Diencephalon (tissue), 1 donor: ENCODE measurements at places on chromosomes 6 and 20. TPM values are rescaled to one million over a fixed set of nuclear protein-coding genes. Genes with fewer than 3 reads are reported as not detected.

RRAGD gene
- total RNA-seq = 61.1 TPM

BTN1A1 gene
- not detected for total RNA-seq

RAB32 gene
- total RNA-seq = 7.4 TPM

AKAP12 gene
- 120 TPM for total RNA-seq

RWDD2A gene
- total RNA-seq = 10.8 TPM

PRPH2 gene
- 11.5 TPM for total RNA-seq

PCMTD2 gene
- 90.9 TPM for total RNA-seq

KLHDC3 gene
- 118 TPM for total RNA-seq

DOK5 gene
- total RNA-seq = 26.8 TPM

CPNE5 gene
- total RNA-seq = 36.0 TPM

KIF6 gene
- total RNA-seq = 6.7 TPM

SNRPB2 gene
- total RNA-seq = 56.5 TPM
